ENCODE measurements at places on chromosomes 1 and 21.

GRCh38 chr1:210098356-210098755 is 134.2 kb upstream of the SERTAD4 start:
- no peak for DNase-seq

GRCh38 chr1:153944005-153944826 is 2.3 kb downstream of the DENND4B start:
- no peak for DNase-seq

DNA sequence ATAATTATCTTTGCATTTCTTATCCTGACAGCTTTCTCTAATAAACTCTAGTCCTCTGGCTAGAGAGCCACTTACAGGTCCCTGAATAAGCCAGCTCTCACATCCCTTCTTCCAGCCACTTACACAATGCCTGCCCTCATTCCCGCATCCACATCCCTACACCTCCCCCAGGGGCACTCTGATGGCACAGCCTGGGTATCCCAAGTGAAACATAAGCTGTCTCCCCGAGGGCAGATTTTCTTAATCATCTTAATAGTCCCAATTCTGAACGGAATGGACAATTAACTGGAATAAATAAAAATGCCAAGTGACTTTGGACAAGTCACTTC is 4.9 kb downstream of the RHOC start:
- DNase-seq: no peak

DNA sequence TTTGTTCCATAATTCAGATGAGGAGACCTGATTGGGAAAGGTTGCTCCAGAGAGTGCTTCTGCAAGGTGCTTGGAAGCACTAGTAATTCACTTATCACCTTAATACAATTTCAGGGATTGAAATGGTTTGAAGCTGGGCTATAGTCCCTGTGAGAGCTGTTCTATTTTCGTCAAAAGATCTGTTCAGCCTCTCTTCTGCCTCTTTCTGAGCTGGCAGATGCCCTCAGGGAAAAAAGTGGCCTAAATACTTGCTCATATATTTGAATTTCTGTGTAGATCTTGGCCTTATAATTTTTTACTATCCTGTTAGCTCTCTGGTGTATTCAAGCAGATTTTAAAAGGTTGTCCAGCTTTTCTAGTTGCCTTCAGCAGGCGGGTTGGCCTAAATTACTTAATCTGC is 22.3 kb downstream of the C1orf146 start:
- DNase-seq: no peak

GRCh38 chr1:67896826-67897225 is 63.6 kb upstream of the GNG12 start:
- DNase-seq: no peak

DNA sequence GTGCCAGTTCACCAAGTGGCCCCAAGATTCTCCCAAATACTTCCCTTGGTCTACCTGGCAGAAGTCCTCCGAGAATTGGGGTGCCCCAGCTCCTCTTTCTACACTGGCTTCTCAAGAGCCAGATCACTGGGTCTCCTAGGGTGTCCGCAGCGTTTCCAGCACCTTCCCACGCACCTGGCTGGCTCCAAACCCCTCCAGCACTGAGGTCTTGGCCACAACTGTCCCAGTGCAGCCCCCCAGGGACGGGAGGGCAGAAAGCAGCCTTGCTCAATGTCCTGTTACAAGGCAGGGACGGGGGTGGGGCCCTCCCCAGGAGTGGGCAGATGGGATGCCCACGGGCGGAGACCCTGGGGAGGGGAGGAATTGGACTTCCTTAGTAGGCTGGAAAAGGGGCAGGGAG is 1.1 kb downstream of the ECE1 start:
- no peak for DNase-seq

GRCh38 chr1:204697893-204698292 is 12.4 kb upstream of the LRRN2 start:
- no peak for DNase-seq

DNA sequence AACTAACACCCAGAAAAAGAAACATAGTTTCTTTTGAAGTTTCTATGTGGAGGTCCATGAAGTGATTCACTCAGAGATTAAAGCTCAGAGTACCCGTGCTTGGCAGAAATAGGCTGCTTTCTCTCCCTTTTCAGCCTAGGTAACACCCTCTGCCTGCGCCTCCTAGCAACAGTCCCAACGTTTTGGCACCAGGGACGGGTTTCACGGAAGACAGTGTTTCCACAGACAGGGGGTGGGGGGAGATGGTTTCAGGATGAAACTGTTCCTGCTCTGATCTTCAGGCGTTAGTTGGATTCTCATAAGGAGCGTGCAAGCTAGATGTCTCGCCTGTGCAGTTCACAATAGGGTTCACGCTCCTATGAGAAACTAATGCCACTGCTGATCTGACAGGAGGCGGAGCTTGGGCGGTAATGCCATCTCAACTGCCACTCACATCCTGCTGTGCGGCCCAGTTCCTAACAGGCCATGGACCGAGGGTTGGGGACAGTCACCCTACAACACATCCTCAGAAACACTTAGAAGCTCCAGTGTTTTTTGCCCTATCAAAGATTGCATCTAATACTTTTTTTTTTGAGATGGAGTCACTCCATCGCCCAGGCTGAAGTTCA is 53.2 kb downstream of the CHML start:
- DNase-seq: no peak

DNA sequence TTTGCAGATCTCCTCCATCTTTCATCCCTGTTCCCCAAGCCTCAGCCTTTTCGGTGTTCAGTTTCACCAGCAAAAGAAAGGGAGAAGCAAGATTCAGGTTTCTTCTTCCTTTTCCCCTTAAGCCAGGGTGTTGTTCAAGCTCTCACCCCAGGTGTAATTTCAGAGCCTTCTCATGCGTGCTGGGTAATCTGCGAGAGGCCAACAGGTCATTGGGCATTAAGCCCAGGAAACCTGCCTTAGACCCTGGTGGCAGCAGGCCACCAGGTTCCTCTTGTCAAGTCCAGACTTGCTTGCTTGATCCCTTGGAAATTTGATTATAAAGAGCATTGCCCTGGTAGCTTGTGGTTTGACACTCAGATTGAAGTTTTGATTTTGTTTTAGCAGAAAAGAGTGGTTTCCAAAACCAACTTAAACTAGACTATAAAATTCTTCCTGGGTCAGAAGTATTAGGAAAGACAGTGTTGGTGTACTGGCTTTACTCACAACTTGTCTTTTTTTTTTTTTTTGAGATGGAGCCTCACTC is 6.9 kb downstream of the AKR1A1 start:
- DNase-seq: peak; percentile 54

DNA sequence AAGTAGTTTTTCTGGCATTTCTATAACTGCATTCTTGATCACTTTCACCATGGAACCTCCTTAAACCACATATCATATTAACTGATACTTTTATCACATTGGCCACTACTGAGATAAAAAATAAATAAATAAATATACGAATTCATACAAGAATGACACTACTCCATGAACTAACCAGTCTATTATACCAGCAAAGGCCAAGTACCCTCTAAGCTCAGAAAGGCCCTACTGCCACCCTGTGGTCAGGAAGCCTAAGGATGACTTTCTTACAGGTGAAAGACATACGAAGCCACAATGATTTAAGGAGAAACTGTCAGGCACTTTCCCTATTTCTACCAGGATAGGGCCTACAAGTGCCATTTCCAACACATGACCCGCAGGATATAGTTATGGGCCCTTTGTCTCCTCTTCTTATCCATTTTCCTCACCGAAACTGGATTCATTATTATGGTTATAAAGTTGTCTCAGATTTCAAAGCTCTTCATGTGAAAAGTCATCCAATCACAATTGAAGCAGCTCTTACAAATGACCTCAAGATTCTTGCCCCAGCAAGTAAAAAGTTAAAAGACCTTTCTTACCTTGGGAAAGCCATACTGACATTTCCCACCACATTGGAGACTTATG is 23.9 kb downstream of the DNAJC8 start:
- DNase-seq: peak; percentile 28

GRCh38 chr21:32203877-32204480 is 74.9 kb downstream of the MIS18A start:
- DNase-seq: no peak

DNA sequence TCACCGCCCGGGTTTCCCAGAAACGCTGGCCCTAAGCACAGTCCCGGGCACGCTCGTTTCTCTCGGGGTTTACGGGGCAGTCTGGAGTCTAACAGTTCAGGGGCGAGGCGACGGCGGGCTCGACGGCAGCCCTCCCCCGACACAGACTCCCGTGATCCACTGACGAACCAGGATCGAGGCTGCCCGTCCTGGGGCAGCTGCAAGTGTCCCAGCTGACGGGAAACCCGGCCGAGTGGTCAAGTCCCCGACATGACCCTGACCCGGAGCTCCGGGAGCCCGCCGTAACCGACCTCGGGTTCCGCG is 494 bp downstream of the UBE2J2 start:
- no peak for DNase-seq

- no peak for DNase-seq
Measured at GRCh38 chr1:110428946-110429345, 21.5 kb upstream of the LAMTOR5 start.

- DNase-seq: no peak
Measured at GRCh38 chr21:21146587-21147373, 148.6 kb downstream of the NCAM2 start.

- DNase-seq: no peak
Measured at GRCh38 chr21:14878971-14879370, 185.8 kb downstream of the NRIP1 start.

- no peak for DNase-seq
Measured at GRCh38 chr1:188425687-188426086, 1596.9 kb downstream of the PLA2G4A start.

GRCh38 chr1:164033782-164034181 is 525.2 kb upstream of the PBX1 start:
- no peak for DNase-seq

DNA sequence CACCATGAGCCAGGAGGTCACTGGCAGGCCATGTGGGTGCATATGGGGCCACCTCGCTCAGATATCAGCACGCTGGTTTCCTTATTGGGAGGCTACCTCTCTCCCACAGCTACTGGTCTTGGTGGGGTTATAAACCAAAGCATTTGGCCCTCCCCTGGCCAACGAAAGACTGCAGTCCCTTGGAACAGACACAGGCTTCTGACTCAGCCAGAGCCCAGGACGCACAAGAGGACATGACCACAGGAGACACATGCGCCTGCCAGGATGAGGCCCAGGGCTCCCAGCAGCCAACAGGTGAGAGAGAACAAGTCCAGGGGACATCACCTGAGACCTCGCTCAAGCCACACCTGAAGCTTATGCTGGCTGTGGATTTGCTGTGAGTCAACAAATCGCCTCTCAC is 13.8 kb downstream of the NPHP4 start:
- DNase-seq: no peak

- DNase-seq: no peak
Measured at GRCh38 chr21:46603228-46603627, 1.7 kb downstream of the S100B start.

DNA sequence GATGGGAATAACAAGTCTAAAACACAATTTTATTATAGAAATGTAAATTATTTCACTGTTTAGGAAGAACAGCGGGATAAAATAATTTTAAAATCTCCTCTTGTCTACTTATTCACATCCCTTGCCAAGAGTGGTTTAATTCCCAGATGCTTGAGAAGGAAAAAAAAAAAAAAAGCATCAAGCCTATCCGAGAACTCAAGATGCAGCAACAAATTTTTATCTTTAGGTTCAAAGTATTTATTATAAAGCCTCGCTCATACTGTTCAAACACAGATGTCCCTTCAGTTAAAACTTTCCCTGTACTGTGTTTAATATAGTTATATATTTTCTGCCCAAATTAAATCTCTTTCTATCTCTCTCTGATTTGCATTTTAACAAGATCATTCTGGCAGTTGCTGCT is 1615.8 kb downstream of the PLA2G4A start:
- no peak for DNase-seq

- DNase-seq: no peak
Measured at GRCh38 chr21:44401386-44402160, 48.2 kb downstream of the TRPM2 start.

GRCh38 chr1:207978441-207978840 is 67.5 kb upstream of the CD34 start:
- DNase-seq: no peak

DNA sequence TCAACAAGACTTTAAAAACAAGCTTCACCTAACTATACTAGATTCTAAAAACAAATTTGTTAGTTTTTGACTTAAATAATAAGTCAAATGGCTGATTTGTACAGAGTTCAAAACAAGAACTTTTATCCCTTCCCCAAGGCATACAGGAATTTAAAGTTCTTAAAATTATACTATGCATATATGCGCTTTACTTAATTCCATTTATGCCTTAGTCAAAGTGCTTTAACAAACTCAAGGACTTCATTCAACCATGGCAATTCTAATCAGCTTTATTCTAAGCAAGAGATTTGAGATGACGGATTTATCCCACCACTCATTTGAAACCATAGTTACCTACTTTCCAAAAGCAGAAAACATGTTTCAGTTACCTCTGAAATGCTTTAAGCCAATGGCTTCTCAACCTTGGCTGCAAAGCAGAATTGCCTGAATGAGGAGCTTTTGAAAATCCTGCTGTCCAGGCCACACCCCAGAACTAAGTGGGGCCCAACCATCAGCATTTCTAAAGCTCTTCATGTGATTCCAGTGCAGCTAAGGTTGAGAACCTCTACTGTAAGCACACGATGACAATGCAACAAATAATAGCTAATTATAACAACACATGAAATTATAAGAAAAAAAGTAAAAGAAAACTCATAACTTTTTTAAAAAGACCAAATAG is 44.6 kb downstream of the TTLL7 start:
- no peak for DNase-seq

DNA sequence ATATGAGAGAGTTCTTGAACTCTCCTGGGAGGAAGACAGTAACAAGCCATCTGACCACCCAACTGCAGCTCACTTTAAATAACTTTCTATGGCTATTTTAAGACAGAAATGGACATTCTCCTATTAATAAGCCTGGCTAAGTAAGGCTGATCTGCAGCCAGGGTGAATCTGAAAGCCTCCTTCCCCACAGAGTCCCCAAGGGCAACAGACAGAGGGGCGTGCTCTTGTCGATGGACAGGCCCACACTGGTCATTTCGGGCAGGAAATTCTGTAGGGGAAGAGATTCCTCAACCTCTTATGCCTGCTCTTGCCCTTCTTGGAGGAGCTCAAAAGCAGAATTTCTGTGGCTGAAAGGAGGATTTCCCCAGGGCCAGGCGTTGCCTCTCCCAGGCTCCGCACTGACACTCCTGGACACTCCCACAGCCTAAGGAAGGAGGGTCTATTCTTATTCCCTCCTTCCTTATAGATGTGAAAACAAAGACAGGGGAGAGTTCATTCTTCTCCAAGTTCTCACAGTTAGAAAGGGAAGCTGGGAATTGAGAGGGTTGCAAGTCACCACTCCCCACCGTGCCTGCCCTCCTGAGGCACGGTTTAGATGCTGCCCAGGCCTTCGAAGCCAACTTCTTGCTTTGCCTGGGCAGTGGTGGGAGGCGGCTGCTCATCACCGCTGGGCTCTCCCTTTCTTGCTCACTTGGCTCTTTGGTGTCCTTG is 17.9 kb upstream of the KANK4 start:
- no peak for DNase-seq

- no peak for DNase-seq
Measured at GRCh38 chr1:4210043-4210442, 310.0 kb upstream of the C1orf174 start.

Data from NCI-H1105 (cell line).